Epithelial cell of proximal tubule (primary cell): ENCODE measurements at places on chromosomes 2 and 18.
A peak's percentile ranks its signal among the peaks of the same experiment; 100 is the strongest.

GRCh38 chr18:48073211-48073930, 142.9 kb upstream of the SMAD2 start:
- DNase-seq, result no peak

DNA sequence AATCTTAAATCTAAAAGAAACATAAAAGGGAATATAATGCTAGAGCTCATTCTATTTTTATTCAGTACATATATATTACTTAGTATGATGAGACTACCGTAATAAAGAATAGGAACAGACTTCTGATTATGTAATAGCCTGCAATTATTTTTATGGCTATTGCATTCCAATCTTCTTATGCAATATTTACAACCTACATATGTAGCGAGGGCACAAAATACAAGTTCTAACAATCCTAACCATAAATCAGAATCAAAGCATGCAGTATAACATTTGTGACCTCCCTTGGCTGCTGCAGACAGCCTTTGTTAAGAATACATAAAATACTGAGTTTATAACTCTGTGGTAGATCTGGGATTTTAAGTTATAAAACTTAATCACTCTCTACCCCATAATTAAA, 177.6 kb downstream of the BABAM2 start:
- no peak for DNase-seq

DNA sequence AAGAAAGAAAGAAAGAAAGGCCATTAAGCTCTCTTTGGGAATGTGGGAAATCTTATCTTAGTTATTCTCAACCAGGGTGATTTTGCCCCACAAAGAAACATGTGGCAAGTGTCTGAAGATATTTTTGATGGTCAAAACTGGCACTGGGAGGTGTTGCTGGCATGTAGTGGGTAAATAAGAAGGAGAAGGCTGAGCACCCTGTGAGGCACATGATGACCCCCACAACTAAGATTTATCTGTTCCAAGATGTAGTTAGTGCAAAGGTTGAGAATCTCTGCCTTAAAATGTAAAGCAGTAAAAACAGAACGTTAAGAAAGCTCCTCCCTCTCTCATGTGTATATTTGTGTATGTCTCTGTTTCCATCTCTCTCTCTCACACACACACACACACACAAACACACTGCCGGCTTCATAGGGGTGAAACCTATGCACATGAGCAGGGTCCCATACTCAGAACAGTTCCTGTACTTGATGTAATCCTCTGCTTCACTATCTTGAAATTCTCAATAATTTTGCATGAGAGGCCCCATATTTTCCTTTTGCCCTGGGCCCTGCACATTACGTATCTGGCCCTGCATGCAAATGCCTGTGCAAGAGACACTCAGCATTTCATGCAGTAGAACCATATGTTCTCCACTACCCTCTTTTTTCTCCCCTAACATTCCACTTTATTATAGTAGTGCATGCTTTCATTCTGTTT, 94.3 kb downstream of the MREG start:
- no peak for DNase-seq

- DNase-seq, result peak; percentile 76
These were observed 95.3 kb downstream of the EIPR1 start for GRCh38 chr2:3282056-3282998.
